Stimulated activated CD4-positive, alpha-beta T cell treated with anti-CD3 and anti-CD28 coated beads, TNF-alpha, amount 100 ng/mL, for 24 hours (primary cell): ENCODE measurements at places on chromosomes 3 and 15.

- no peak for DNase-seq
Observed at GRCh38 chr3:126349611-126350501, 7.4 kb downstream of the KLF15 start.

DNA sequence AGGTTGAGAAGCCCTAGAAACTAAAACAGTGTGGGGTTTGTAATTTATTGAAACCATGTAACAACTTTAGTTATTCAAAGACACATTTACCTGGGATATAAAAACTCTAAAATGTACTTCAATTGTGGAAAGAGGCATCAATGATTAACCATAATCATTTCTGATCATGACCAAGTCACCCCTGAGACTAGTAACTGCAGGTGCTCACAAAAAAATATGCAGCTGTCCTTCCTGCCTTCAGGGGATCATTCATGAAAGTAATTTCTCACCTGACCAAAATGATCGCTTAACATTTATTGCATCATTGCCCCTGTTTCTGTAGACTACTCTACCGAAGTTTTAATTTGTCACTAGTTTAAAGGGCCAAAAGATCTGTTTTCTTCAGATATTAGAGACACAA is 9.0 kb downstream of the ACP3 start:
- DNase-seq, result no peak

DNA sequence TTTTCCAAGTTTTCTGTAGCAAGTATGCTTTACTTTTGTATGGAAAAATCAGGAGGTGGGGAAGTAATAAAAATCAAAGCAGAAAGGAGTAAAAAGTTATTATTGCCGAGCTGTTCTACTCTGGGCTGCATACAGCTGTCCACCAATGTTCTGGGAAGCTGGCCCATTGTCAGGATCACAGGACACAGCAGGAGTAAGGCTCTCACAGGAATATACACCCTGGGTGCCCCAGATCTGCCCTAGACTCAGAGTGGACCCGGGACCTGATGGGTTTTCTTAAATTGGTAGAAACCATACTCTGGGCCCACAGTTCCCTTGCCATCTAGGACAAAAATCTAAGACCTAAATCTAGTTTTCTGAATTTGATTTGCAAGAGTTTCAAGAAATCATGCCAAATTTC is 60.4 kb downstream of the TNIK start:
- DNase-seq, result no peak

DNA sequence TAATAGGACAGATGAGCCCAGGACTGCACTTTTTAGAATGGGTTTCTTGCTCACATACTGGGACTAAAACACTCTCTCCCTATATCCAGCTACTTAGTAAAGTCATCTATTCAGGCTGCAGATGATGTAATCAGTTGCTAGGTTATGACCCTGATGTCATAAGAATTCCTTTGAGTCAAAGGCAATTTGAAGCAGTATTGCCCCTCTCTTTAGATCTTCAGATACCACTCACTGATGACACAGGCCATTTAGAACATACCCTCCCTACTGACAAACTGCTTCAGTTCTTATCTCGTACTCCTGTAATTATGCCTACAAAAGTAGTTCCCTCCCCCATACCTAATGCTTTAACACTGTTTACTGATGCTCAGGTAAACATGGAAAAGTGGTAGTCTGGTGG is 450.1 kb upstream of the RASGRP1 start:
- no peak for DNase-seq

DNA sequence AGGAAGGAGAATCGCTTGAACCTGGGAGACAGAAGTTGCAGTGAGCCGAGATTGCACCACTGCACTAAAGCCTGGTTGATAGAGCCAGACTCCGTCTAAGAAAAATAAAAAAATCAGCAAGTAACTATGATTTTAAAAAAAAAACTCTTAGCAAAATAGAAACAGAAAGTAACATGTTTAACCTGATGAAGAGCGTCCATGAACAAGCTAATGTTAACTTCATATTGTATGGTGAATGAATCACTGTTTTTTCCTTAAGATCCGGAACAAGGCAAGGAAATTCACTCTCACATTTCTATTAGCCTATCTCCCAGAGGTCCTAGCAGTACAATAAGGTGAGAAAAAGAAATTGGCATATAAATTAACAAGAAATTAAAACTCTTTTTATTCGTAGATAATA is 69.0 kb downstream of the RFX7 start:
- no peak for DNase-seq

DNA sequence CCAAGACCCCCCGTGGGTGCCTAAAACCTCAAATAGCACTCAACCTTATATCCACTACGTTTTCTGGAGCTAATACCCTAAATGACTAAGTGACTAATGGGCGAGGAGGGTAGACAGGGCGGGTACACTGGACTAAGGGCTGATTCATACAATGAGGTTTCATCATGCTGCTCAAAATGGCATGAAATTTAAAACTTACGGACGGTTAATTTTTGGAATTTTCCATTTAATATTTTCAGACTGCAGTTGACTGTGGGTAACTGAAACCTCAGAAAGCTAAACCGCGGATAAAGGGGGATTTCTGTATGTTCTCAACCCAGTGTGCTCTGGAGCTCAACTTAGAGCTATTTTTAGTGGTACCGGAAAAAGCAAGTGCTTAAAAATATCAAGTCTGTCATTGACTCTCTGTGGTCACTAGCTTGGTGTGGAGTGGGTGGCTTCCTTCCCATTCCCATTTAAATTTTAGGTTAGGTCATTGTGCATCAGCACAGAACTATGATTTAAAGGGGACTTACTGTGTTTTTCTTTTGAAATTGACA is 72.9 kb downstream of the LRRC28 start:
- DNase-seq, result no peak

DNA sequence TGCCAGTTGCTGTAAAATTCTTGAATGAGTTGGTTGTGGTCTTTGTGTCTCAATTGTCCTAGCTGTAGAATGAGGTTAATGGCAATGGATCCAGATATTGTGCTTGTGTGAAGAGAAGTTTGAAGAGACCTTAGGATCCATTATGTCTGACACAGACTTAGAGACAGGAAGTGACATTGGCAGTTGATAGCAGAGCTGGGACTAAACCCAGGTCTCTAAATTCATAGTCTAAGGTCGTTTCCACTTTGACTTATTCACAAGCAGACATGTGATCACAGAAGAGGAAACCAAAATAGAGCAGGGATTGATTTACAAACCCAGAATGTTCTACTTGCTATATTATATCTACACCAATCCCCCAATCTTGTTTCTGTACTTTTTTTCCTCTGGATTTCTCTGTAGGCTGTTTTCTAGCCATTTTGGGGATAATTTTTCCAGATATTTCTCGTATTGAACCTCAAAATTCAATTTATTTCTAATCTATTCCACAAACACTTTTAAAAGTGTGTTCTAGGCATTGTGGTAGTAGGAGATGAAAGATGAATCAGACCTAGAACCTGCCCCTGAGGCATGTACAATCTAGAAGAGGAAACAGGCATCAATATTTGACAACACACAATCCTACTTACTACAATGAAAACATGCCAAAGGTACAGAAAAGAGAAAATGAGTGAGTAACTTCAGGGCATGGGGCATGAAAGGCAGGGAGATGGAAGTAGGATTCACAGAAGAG is 123.3 kb downstream of the NFKBIZ start:
- no peak for DNase-seq

DNA sequence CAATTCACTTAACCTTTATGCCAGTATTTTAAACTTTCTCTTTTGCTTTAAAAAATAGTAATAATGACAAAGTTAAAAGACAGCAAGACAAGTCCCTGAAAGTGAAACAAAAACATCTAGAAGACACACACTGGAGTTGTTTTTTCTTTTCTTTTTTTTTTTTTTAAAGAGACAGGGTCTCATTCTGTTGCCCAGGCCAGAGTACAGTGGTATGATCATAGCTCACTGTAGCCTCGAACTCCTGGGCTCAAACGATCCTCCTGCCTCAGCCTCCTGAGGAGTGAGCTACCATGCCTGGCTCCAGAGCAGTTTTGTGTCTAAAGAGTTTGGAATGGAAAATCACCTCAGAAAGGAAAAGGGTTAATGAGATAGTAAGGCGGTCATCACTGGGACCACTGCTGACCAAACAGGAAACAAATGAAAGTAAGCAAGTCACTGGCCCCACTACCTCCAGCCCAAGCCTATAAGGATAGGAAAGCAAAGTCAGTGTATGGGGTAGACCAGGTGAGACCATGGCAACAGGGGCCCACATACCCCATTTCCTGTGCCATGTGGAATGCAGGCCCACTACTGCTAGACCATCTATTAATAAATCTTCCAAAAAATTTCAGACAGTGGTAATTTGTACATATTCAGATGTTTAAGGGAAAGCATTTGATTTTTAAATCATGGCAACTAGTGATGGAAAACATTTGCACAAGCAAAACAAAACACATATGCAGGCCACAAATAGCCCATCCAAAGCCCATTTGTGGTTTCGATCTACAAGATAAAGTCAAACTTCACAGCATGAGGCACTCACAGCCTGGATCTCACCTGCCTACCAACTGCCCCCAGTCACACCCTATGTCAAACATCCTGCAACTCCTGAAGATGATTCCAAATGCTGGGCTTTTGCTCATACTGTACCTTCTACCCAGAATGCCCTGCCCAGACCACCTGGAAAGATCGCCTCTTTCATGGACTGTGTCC is 62.6 kb downstream of the OSBPL10 start:
- DNase-seq, result no peak

GRCh38 chr3:192863091-192863420 is 54.6 kb downstream of the MB21D2 start:
- no peak for DNase-seq

- DNase-seq, result no peak
Observed at GRCh38 chr3:136787349-136787748, 31.6 kb upstream of the SLC35G2 start.

GRCh38 chr15:33008284-33008995 is 186.1 kb downstream of the FMN1 start:
- no peak for DNase-seq

- DNase-seq, result no peak
Observed at GRCh38 chr3:143935678-143936077, 35.9 kb upstream of the DIPK2A start.

GRCh38 chr3:156610154-156610553 is 55.2 kb upstream of the SSR3 start:
- no peak for DNase-seq

- DNase-seq, result no peak
Observed at GRCh38 chr15:31381801-31382712, 55.4 kb downstream of the KLF13 start.

- DNase-seq, result no peak
Observed at GRCh38 chr3:69764121-69764741, 25.0 kb downstream of the MITF start.

DNA sequence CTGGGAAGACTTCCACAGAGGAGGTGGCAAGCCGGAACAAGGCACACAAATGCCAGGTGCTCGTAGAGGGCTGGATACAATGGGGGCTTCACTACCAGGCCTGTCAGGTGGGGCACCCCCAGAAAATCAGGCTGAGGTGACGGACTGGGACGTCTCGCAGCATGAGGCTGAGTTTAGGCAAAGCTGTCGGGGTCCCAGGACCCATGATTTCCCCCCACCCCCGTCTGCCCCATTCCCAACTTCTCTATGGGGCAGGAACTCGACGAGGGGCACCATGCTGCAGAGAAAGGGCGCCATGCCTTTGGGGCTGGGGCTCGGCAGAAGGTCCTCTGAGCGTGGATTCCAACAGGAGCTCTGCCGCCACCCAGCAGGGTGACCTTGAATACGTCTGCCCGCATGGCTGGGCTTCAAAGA is 65.7 kb upstream of the HES1 start:
- DNase-seq, result no peak

DNA sequence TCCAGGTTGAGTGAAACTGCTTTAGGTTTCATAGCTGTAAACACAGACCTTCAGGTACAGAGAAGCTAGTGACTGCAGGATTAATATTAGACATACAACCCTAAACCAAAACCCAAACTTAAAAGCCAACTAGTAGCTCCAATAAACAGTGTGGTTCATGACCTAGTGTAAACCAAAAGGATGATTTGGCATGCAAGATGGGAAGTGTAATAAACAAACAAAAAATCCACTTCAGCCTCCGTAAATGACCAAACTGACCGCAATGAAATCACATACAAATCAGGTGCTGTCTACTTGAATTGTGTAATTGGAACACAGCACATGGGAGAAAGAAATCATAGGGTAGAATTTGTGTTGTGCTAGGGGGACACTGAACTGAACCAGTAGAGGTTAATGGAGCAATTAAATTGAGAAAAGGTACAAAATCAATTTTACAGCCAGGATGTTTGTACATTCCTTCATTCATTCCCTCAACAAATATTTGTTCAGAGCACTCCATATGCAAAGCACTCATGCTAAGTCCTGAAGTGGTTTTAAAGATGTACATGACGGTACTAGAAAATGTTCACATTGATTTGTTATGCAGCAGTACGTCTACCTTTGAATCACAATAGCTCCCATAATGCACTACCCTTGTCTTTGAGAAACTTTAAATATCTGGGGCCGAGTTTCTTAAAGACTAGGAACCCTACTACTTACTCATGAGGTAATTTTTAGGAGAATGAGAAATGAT is 21.4 kb upstream of the CHST2 start:
- no peak for DNase-seq

- DNase-seq, result no peak
Observed at GRCh38 chr3:12142476-12142875, 16.2 kb downstream of the TIMP4 start.

DNA sequence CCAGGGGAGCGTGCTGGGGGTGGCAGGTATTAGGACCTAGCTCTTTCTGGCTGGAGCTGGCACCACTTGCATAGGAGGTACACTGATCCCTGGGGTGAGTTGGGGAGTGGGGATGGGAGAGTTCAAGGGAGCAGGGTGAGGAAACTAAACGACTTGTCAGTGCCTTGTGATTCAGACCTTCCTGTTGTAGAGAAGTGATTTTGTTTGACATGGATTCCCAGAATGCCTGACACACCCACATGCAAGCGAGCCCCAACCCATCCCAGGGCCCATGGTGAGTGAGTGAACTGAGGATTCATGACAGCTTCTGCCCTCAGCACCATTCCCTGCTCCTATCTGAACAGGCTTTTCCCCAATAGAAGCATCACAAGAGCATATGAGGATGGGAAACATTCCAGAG is 15.6 kb upstream of the UBE2Q2 start:
- DNase-seq, result no peak

DNA sequence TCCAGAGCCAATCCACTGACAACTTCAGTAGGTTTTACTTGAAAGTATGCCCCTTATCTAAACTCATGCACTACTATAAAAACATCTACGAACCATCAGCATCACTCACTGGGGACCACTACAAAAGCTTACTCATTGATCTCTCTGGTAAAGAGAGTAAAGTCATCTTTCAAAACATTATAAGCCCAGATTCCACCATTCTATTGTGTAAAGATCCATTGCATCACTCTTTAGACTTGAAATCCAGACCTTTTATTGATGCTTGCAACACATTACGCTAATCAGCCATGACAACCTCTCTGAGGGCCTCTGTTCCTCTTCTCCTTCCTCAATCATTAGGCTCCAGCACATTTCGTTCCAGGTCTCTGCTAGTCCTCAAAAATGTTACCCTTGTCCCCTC is 248.9 kb upstream of the WNT5A start:
- no peak for DNase-seq

DNA sequence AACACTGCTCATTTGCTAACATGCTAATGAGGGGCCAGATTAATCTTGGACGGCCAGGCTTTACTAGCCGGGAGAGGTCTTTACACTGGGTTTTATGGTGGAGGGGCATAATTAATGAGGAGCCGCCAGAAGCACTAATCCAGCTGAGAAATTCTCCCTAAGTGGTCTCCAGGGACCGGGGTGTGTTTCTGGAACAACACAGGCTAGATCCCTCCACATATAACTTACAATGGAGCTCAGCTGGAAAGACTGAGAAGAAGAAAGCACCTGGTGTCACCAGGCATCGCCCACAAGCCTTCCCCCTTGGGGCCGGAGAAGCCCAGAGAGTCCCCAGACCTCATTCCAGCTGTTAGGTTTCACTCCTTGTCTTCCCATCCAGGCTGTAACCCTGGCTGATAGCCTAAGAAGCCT is 127.5 kb downstream of the MEGF11 start:
- no peak for DNase-seq
